ENCODE measurements at places on chromosomes 6 and 20.
A peak's percentile ranks its signal among the peaks of the same experiment; 100 is the strongest.

GRCh38 chr6:72084992-72085569 is 198.7 kb downstream of the RIMS1 start:
- DNase-seq = peak; percentile 4

DNA sequence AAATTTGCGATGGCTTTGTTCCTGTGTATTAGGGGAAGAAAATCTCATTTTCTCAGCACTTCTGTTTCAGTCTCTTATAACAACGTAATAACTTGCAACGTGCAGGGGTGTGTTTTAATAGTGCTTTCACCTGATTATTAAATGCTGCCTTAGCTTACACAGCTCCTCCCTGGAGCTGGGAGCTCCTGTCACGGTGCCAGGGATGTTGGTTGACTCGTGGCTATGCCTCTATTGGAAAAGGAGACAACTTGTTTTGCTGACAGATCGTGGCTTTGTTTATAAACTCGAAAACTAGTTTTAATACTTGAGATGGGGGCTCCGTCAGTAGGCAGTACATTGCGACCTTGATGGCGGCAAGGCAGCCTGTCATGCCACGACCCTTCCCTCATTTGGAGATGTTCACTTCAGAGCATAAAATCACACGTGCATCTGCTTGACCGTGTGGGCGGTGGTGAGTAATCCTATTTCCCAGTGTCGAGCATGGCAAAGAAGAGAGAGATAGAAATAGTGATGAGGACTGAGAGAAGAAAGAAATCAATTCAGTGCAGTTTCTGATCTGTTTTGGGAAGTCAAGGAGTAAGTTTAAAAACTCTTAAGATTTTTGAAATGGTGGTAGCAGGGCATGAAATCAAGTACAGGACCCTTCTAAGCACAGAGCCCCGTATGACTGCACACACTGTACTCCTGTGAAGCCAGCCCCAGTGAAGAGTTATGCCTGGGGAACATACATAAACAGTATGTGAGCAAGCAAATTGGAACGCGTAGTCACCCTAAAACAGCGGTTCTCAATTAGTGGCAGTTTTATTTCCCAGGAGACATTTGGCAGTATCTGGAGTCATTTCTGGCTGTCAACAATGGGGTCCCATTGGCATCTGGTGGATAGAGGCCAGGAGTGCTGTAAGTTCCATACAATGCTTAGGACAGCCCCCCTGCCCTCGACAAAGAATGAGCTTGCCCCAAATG is 147.2 kb downstream of the DOK5 start:
- DNase-seq = no peak

GRCh38 chr6:36695414-36695813 is 2.2 kb upstream of the RAB44 start:
- DNase-seq = no peak

- DNase-seq = no peak
These were observed 7.9 kb downstream of the AHCY start for GRCh38 chr20:34295284-34295683.

DNA sequence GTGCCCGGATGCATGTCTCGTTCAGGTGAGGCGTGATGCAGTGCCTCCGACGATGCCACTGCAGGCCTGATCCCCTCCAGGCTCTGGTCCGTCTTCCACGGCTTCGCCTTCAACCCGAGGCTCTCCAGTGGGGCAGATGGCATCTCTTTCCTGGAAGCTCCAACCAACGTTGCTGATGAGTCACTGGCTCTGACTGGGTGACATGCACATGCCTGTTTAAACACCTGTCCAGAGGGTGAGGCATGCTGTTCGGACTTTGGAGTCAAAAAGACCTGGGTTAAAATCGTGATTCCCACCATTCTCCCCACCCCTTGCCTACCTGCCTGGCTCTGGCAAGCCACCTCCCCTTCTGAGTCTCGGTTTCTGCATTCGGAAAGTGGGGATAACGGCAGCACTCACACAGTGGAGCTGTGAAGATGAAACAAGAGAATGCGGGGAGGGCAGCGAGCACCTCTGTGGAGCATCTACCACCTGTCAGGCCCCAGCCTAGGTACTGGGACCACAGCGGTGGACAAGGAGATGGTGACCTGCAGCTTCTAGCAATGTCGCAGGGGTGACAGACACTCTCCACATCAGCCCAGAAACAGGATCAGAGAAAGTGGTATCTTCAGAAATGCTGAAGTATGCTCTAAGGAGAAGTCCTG is 8.5 kb upstream of the EDN3 start:
- no peak for DNase-seq

GRCh38 chr20:17417225-17417624 is 114.0 kb downstream of the BFSP1 start:
- no peak for DNase-seq

GRCh38 chr20:63052571-63053431 is 46.0 kb upstream of the BHLHE23 start:
- no peak for DNase-seq

- no peak for DNase-seq
These were observed 160.4 kb downstream of the TASP1 start for GRCh38 chr20:13478366-13478765.

- DNase-seq = no peak
These were observed 164.5 kb downstream of the MOXD1 start for GRCh38 chr6:132236744-132237143.

DNA sequence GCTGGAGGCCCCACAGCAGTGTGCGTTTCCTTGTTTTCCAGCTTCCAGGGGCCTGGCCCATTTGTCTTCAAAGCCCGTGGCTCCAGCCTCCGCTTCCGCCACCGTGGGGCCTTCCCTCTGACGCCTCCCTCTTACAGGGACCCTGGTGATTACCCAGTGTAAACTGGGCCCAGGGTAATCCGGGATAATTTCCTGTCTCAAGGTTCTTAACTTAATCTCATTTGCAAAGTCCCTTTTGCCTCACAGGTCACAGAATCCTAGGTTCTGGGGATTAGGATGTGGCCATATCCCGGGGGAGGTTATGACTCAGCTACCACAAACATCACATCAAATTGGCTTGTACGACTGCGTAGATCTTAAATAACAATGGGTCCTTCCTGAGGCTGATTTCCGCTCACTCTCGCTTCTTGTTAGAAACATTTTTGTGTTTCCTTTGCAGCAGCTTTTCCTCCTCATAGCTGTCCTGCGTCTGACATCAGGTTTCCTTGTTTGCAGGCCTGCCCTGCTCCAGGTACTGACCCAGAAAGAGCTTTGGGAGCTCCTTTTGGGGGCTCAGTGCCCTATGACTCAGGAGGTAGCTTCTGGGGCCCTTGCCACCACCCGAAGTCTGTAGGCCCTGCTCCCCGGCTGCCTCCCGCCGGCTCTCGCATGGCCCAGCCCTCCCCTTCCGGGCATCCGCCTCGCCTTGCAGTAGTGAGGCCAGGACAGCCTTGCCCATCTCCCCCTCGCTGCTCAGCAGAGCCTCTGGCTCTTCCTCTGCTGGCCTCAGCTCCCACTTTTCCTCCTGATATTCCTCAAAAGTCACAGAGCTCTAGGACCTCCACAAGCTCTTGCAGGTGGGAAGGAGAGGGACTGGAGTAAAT is 100.5 kb downstream of the ERMARD start:
- no peak for DNase-seq

- DNase-seq = peak; percentile 87
These were observed at the start of gene AGPAT4 for GRCh38 chr6:161273752-161274487. Gene AGPAT4, minus strand, starts transcription at chr6:161274061. Its CDS starts 41,848 bp downstream, at chr6:161232213.

DNA sequence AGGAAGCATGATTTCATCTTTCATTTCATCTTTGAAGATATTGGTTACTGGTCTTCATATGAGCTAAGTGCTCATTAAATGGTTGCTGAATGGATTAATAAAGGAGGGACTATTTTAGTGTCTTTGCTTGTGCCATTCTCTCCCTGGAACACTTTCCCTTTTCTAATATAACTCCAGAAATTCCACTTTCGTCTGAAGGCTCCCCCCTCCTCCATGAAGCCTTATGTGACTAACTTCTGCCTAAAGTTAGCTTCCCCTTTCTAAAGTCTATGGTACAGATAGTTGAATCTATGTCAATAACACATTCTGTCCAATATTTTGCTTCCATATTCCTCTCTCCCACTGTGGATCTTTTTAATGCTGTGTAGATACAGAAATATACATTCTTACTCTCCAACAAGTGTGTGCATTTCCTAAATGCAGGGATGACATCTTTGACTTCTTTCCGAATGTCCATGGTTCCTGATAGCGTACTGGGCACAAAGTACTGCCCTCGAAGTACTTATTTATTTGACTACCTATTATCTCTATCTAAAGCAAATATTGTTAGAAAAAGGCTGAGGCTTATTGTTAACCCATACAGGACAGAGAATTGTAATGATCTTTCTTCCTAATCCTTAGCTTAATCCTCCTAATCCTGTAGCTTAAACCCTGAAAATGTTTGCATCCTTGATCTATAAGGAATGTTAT is 84.7 kb upstream of the ELOVL5 start:
- DNase-seq = no peak

- DNase-seq = no peak
These were observed 134.1 kb downstream of the QKI start for GRCh38 chr6:163548624-163549023.

DNA sequence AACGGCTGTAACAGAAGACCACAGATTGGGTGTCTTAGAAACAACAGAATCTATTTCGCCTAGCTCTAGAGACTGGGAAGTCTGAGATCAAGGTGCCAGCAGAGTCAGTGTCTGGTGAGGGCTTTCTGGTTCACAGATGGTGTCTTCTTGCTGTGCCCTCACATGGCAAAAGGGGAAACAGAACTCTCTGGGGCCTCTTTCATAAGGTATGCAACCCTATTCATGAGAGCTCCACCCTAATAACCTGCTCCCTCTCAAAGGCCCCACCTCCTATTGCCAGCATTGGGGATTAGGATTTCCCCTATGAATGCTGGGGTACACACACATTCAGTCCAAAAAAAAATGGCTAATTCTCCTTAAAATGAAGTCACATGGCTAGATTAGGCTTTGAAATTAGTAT is 10.0 kb downstream of the TXNDC5 start:
- DNase-seq = no peak

- no peak for DNase-seq
These were observed 587.2 kb downstream of the EPM2A start for GRCh38 chr6:145147981-145148749.

- DNase-seq = no peak
These were observed 3.4 kb downstream of the OGFRL1 start for GRCh38 chr6:71292001-71292400.

DNA sequence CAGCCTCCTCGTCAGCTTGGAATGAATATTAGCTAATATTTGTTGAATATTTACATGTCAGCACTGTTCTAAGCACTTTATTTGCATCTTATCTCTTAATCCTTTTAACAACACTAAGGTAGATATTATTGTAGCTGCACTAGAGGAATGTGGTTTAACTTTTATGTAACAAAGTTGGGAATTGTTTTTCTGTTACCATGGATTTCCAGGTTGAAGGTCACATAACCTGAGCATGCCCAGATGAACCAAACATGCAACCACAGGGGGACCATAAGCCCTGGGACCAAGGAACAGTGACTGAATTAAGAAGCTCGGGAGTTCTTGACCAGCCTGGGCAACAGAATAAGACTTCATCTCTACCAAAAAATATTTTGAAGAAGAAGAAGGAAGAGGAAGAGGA is 29.1 kb upstream of the YWHAB start:
- DNase-seq = no peak

GRCh38 chr20:6178537-6178936 is 55.7 kb upstream of the FERMT1 start:
- DNase-seq = no peak

DNA sequence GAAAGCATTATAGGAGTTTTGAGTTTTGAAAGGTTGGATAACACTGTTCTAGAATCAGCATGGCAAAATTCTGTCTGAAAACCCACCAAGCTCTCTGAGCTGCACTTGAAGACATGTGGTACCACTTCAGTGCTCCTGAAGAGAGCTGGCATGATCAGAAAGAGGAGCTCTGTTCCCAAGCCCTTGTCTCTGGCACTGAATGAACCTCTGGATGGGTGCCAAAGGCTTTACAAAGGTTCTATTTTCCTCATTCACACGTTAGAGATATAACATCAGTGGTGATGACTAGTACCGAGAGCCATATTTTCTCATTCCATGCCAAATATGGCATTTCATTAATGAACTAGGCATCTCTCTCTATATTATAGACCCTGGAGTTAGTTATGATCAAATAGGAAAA is 301.8 kb upstream of the ID4 start:
- no peak for DNase-seq

- no peak for DNase-seq
These were observed 43.5 kb downstream of the NT5E start for GRCh38 chr6:85493389-85493788.

GRCh38 chr20:47708953-47709833 is 76.1 kb downstream of the SULF2 start:
- DNase-seq = no peak

- DNase-seq = no peak
These were observed 2.9 kb downstream of the SLC35B2 start for GRCh38 chr6:44254191-44255104.

GRCh38 chr6:110898111-110898510 is 23.5 kb downstream of the AMD1 start:
- DNase-seq = no peak

- no peak for DNase-seq
These were observed 9.6 kb upstream of the IL17A start for GRCh38 chr6:52176550-52176949.

- DNase-seq = no peak
These were observed 65.3 kb downstream of the EDN3 start for GRCh38 chr20:59365611-59366285.

DNA sequence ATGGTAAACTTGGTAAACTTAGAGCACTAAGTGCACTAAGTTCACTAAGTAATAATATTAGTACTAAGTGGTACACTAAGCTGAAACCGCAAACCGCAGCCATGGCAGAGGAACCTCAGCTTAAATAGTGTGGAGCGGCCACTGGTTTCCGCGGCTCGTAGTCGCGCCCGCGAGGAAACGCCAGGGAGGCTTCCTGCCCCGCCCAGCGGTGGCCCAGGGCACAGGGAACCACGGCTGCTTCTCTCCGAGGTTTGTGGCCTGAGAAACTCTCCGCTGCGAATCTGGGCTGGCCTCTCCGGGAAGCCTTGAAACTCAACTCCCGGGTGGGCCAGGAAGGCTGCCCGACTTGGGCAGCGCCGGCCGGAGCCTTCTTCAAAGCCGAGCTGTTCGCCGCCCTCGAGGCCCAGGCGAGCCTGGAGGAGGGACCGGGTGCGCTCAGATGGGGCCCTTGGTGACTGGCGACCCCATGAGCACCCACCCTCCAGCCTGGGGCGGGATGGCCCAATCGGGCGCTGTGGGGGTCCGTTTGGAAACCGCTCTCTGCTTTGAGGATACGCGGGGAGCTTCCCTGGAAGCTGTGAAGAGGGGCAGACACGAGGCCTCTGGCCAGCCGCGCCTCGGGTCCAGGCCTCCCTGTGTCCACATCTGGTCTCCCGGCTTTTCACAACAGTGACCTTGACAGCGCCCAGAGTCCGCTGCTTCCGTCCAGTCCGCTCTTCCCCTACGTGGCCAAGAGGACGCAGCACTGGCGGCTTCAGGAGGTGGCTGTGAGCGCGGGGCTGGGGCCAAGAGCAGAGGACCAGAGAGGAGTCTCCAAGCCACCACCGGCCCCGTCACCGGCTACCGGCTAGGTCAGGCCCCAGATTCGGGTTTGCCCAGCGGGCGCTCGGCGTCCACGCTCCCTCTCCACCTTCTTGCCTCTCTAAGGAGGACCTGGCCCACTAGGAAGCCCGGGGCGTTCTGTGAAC is 25.4 kb upstream of the HLA-E start:
- DNase-seq = no peak
